ENCODE measurements at places on chromosomes 5 and 9.

GRCh38 chr5:89850513-89850865 lies 559.1 kb downstream of the CETN3 start:
- DNase-seq = no peak

- no peak for DNase-seq
Measured at GRCh38 chr5:10194083-10194482, 55.6 kb downstream of the ATPSCKMT start.

DNA sequence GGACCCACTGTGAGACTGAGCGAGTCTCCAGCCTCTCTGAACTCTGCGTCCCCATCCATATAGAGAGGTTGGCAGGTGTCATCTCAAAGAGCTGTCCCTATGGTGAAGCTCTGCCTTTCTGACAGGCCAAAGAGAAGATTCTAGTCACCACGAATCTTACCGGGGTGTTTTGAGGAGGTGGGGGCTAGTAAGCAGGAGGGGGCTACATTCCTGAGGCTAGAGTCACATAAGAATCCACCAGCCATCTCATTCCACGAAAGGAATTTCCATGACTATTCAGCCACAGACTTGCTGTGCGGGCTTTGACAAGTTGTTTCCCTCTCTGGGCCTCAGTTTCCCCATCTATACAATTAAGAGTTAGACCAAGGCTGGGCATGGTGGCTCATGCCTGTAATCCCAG lies 16.3 kb downstream of the PDGFRB start:
- DNase-seq = no peak

- DNase-seq = no peak
Measured at GRCh38 chr5:177241768-177242167, 61.8 kb downstream of the RAB24 start.

DNA sequence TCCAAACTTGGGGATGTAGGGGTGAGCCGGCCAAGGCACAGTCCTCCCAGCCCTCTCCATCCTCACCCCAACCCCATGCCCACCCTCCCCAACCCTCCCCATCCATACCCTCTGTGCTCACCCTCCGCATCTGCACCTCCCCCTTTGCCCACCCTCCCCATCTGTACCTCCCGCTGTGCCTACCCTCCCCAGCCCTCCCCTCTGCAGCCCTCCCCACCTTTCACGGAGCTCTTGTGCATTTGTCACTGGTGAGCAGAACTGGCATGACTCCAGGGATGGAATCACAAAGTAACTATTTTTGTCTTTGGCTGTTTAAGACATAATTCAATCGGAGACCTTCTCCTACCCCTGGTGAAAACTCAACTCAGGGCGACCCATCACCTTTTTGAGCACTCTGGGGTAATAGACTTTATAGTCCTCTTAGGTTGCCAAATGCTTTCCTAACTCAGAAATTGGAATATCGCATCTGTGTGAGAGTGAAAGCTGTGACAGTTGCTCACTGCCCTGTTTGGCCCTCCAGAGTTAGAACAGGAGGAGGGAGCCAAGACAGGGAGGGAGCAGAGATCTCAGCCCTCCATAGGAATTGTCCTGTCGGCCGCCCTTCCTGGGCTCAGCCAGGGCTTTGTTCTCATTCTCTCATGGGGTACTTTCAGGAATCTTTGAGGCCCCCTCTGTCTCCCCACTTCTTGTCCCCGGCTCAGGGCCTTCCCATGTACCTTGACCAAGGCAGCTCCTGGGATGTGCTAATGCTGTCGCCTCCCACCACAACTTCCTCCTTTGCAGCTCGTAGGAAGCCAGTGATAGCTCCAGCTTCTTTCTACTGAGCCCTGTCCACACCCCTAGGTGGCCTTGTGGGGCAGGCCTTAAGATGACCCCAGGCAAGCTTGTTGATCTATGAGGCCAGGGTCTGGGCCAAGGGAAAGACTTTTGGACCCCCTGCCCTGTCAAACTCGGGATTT lies 36.2 kb downstream of the OTULIN start:
- no peak for DNase-seq

All from D721Med (cell line).